ENCODE measurements at places on chromosomes 12 and 14. TPM values are rescaled to one million over a fixed set of nuclear protein-coding genes. Genes with fewer than 3 reads are reported as not detected.

The TMEM63C gene
- polyA plus RNA-seq: not detected

The PLA2G1B gene
- polyA plus RNA-seq: not detected

The FAM186B gene
- 0.38 TPM for polyA plus RNA-seq

The DACT1 gene
- 6.8 TPM for polyA plus RNA-seq

The WSCD2 gene
- polyA plus RNA-seq: not detected

The ETFBKMT gene
- 2.6 TPM for polyA plus RNA-seq

The SERPINA4 gene
- polyA plus RNA-seq: not detected

The CMKLR1 gene
- polyA plus RNA-seq: 1.9 TPM

The BAG5 gene
- 28.6 TPM for polyA plus RNA-seq

The EML5 gene
- 0.25 TPM for polyA plus RNA-seq

The ADAM21 gene
- polyA plus RNA-seq: 0.20 TPM

The PAX9 gene
- polyA plus RNA-seq: 0.19 TPM

The TAS2R7 gene
- polyA plus RNA-seq: not detected

The LGALS3 gene
- polyA plus RNA-seq: 541 TPM

The DHRS2 gene
- not detected for polyA plus RNA-seq

The PPP1R13B gene
- 2.4 TPM for polyA plus RNA-seq

The TSPAN31 gene
- 47.2 TPM for polyA plus RNA-seq

The TMEM121 gene
- 4.1 TPM for polyA plus RNA-seq

The KLRC1 gene
- not detected for polyA plus RNA-seq

The DAD1 gene
- polyA plus RNA-seq: 637 TPM

The ANKRD33 gene
- polyA plus RNA-seq: not detected

The SOAT2 gene
- 0.33 TPM for polyA plus RNA-seq

The B3GNT4 gene
- 0.82 TPM for polyA plus RNA-seq

The ATP2A2 gene
- polyA plus RNA-seq: 28.7 TPM

The MANSC1 gene
- polyA plus RNA-seq: 8.2 TPM

The ADCY4 gene
- polyA plus RNA-seq: 0.38 TPM

The GPR68 gene
- polyA plus RNA-seq: 5.7 TPM

Measured in GM23248 (cell line).